ENCODE measurements at places on chromosomes 3 and 15.
A peak's percentile ranks its signal among the peaks of the same experiment; 100 is the strongest.

GRCh38 chr15:27723821-27724220 is 375.3 kb downstream of the OCA2 start:
- no peak for DNase-seq

- DNase-seq = no peak
Observed at GRCh38 chr15:98715890-98716443, 67.6 kb downstream of the IGF1R start.

GRCh38 chr3:115885621-115886020 is 262.3 kb downstream of the GAP43 start:
- DNase-seq = no peak

DNA sequence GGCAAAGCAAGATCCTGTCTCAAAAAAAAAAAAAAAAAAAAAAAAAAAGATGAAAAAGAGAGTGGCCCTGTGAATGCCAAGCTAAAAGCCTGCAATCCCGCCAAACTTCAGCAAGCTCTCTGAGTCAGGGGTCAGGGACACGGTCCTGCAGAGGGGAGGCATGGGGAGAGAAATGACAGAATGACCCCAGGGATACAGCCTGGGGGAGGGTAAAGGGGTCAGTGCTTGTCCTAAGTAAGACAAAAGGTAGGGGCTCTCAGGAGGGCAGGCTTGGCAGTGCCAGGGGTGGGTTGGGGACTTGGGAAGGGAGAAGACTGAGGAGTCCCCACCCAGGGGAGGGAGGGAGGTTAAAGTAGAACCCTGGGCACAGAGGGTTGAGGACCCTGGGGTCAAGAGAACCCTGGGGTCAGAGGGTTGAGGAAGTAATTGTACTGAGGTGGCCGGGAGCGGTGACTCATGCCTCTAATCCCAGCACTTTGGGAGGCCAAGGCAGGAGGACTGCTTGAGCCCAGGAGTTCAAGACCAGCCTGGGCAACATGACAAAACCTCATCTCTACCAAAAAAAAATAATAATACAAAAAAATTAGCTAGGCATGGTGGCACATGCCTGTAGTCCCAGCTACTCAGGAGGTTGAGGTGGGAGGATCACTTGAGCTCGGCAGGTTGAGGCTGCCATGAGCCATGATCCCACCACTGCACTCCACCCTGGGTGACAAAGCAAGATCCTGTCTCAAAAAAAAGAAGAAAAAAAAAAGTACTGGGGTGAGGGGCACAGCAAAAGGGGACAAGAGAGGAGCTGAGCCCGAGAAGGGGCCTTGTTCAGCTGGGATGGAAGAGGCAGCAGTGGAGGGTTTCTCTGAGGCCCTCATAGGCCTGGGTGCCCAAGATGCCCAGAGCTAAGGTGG is 5.2 kb upstream of the SEMA3B start:
- no peak for DNase-seq

DNA sequence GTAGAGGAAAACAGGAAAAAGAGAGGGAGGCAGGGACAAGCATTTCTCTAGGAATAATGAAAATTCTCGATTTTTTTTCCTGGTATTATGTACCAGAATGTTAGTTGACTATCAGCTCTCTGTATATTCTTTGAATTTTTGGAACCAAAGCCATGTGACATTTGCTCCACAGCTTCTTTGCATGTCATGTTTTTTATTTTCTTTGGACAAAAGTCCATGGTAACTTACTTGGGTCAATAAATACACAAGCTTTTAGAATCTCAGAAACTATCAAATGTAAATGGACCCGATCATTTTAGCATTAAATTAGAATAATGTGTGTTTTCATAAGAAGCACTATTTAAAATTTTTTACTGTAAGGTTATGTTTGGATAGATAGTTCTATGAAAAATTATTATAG is 320.5 kb downstream of the ZIC1 start:
- no peak for DNase-seq

GRCh38 chr3:108477511-108478147 is 32.8 kb downstream of the MYH15 start:
- peak; percentile 29 for DNase-seq

GRCh38 chr3:71391361-71391760 is 192.2 kb downstream of the FOXP1 start:
- no peak for DNase-seq

DNA sequence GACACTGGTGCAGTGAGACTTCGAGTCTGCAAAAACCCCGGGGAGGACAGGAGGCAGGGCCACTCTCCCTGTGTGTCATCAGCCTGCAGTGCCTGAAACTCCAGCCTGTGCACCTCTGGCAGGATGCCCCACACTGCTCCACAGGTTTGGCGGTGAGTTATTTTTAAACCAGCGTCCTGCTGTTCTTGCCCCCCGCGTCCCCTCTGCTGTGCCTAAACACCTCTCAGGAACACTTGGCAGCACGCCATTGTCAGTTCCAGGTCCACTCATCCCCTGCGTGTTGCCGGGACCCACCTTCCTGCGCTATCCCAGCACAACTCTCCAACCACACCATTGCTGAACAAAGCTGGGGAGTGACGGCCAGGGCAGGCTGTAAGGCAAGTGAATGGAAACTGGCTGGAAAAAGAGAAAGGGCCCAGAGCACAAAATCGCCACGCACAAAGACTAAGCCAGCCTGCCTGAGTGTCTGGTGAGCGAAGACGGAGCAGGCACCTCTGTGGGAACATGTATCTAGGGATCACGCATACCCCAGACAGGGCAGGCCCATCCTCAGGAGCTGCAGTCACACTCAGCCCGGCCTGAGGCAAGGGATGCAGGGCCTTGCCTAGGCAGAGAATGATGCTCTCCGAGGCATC is 3.1 kb upstream of the PLA2G4F start:
- DNase-seq = no peak

DNA sequence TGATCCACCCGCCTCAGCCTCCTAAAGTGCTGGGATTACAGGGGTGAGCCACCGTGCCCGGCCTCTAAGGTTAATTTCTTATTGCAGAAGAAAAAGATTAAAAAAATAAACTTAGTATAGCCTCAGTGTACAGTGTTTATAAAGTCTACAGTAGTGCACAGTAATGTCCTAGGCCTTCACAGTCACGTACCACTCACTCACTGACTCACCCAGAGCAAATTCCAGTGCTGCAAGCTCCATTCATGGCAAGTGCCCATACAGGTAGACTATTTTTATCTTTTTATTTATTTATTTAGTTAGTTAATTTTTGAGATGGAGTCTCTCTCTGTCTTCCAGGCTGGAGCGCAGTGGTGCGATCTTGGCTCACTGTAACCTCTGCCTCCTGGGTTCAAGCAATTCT is 3.2 kb upstream of the FLNB start:
- DNase-seq = no peak

DNA sequence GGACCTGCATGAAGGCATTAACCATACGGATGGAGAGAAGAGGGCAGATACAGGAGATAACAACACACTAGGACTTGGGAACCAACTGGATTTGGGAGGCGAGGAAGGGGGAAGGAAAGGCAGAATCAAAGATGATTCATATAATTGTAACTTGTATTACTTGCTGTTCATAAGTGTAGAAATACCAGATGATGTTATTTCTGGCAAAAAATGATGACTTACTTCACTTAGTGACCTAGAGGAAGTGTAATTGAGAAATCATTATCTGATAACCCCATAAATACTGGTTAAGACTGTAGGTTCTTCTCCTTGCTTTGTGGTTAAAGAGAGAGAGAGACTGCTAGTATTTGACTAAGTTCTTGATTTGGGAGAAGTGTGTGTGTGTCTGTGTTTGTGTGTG is 50.5 kb upstream of the GK5 start:
- DNase-seq = peak; percentile 18

DNA sequence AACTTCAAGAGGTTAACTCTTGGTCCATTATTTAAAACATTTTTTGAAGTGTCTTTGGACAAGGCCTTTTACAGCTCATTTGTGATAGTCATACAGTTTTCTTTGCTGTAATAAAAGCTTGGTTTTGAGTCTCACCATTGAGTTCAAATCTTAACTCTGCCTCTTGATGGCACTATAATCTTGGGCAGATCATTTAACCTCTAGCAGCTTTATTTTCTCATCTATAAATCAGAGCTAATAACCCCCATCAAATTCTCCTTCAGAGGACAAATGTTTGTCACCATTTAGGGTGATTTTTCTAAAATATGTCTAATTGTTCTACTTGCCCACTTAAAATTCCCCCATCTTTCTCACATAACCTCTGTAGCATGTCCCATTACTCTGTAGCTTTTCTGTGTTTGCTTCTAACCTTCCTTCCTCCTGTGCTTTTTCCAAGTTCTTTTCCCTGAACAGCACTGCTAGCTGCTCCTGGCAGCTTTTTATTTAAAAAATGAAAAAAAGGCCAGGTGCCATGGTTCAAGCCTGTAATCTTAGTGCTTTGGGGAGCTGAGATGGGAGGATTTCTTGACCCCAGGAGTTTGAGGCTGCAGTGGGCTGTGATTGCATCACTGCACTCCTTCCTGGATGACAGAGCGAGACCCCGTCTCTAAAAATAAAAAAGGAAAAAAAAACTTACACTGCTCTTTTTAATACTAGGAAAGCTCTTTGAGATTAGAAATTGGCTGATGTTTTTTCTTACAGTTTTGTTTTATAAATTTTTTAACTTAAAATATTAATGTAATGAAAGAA is 28.5 kb downstream of the UBE2E1 start:
- no peak for DNase-seq

- no peak for DNase-seq
Observed at GRCh38 chr3:25823314-25823713, 33.4 kb downstream of the OXSM start.

DNA sequence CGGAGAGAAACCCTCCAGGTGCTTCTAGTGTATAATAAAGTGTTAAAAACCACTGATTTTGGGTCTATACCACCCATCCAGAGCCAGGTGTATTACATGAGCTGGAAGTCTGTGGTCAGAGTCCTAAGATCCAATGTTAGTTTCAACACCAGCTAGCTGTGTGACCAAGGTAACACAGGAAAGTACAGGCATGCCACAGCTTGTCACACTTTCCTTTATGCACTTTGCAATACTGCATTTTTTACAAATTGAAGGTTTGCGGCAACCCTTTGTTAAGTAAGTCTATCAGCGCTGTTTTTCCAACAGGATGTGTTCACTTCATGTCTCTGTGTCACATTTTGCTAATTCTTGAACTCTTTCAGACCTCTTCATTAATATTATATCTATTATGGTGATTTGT is 201.3 kb upstream of the PRICKLE2 start:
- DNase-seq = no peak

DNA sequence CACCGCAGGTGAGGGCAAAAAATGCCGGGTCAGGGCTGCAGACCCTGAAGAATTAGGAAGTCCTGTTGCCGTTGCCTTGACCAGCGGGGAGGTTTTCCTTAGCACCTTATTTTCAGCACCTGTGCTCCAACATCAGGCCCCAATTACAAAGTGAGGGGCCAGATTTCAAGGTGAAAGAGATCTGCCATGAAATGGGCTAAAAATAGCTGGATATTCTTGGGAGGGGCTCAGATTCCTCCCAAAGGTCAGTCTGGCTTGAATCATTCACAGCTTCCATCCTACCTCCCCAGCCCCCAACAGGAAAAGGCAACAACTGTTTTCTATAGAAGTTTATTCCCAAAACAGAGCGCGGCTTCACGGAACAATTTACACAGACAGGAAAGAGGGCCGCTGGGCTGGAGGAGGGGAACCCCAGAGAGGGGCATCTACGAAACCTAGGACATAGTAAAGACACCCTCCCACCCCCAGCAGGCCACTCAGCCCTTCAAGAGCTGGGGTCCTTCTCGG is 941 bp upstream of the SLC26A6 start:
- no peak for DNase-seq

- no peak for DNase-seq
Observed at GRCh38 chr3:171890398-171890797, 47.2 kb downstream of the TMEM212 start.

DNA sequence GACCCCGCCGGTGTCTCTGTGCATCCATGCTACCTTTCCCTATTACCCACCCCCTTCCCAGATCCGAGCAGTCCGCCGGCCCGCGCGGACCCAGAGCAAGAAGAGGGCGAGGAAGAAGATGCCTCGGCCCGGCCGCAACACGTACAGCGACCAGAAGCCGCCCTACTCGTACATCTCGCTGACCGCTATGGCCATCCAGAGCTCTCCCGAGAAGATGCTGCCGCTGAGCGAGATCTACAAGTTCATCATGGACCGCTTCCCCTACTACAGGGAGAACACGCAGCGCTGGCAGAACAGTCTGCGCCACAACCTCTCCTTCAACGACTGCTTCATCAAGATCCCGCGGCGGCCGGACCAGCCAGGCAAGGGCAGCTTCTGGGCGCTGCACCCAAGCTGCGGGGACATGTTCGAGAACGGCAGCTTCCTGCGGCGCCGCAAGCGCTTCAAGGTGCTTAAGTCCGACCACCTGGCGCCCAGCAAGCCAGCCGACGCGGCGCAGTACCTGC is 788 bp downstream of the FOXB1 start:
- no peak for DNase-seq

GRCh38 chr15:32649342-32649741 is 7.8 kb downstream of the SCG5 start:
- no peak for DNase-seq

DNA sequence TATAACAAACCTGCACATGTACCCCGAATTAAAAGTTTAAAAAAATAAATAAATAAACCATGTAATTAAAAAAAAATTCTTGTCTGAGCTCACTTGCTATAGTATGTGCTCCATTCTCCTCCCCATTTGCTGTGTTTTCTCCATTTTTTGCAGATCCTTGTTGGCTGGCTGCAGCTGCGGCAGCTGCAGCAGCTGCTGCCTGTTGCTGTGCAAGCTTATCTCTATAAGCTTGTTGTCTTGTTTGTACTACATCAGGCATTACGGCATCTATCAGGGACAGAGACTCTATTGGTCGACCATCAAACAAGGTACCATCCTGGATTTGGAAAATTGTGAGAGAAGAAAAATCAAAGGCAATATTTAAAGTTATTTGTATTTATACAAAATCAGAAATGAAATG is 145.9 kb downstream of the TBL1XR1 start:
- no peak for DNase-seq

- DNase-seq = no peak
Observed at GRCh38 chr15:43513550-43513949, 3.9 kb upstream of the MAP1A start.

DNA sequence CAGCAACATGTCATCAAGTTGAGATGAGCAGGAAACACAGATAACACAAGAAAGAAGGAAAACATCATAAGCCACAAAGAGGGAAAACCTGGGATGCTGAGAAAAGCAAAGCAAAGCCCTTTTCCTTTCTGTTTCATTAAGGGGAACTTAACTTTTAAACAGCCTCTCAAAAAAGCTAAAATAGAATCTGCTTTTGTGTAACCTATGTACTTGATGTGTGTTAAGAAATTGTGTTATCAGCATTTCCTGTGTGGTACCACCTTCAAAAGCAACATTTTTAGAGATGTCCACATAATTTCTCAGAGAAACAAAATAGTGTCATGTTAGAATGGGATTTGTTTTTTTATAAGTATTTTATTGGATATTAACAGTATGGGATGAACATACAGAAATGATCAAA is 206.2 kb downstream of the IL20RB start:
- no peak for DNase-seq

GRCh38 chr3:45626096-45626887 is 31.7 kb downstream of the LIMD1 start:
- DNase-seq = no peak

- no peak for DNase-seq
Observed at GRCh38 chr3:75260-75659, 121.3 kb upstream of the CHL1 start.

- DNase-seq = no peak
Observed at GRCh38 chr3:179404307-179404706, 47.0 kb downstream of the GNB4 start.

Measured in HTR-8/SVneo (cell line).